ENCODE measurements at places on chromosomes 11 and 22. TPM values are rescaled to one million over a fixed set of nuclear protein-coding genes. Genes with fewer than 3 reads are reported as not detected.

Gene KRTAP5-7
- not detected for total RNA-seq

Gene CPSF7
- total RNA-seq: 70.1 TPM

Gene CBLIF
- not detected for total RNA-seq

Gene MMP27
- total RNA-seq: not detected

Gene OR51E2
- total RNA-seq: not detected

Gene ARVCF
- 18.2 TPM for total RNA-seq
